ENCODE measurements at places on chromosomes 16 and 17. TPM values are rescaled to one million over a fixed set of nuclear protein-coding genes. Genes with fewer than 3 reads are reported as not detected.

PPP1R27 gene
- polyA plus RNA-seq: not detected

MT4 gene
- polyA plus RNA-seq: not detected

GUCY2D gene
- polyA plus RNA-seq: 0.15 TPM

KRTAP4-6 gene
- polyA plus RNA-seq: not detected

GRCh38 chr16:23058576-23058975 lies 90.7 kb downstream of the USP31 start:
- no peak for DNase-seq

DNA sequence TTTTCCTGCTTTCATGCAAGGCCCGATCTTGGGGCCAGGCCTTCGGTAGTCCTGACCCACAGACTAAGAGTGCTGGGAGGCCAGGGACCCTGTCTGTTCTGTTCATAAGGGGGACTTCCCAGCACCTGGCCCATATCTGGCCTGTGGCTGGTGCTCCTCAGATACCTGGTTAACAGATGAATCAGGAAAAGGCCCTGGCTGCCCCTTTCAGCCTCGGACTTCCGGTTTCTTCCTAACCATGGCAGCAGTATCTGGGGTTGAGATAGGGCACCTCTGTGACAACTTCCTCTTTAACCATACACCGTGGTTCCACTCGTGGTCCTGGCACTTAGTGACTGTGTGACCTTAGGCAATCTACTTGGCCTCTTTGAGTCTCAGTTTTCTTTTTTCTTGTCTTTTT lies 18.4 kb downstream of the PLCG2 start:
- no peak for DNase-seq

GRCh38 chr16:13269359-13269758 lies 368.0 kb downstream of the SHISA9 start:
- no peak for DNase-seq

DNA sequence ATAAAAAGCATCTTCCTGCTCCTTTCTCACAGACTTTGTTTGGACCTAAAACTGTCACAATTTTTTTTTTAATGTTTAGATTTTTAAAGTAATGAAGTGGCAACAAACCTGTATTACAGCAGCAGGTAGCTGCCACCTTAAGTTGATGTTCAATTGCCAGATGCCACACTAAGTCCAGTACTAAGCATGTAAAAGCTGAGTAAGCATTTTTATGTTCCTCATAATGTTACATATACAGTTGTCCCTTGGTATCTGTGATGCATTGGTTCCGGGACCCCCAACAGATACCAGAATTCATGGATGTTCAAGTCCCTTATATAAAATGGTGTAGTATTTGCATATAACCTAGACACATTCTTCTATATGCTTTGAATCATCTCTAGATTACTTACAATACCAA lies 45.1 kb downstream of the TNRC6A start:
- DNase-seq: no peak

DNA sequence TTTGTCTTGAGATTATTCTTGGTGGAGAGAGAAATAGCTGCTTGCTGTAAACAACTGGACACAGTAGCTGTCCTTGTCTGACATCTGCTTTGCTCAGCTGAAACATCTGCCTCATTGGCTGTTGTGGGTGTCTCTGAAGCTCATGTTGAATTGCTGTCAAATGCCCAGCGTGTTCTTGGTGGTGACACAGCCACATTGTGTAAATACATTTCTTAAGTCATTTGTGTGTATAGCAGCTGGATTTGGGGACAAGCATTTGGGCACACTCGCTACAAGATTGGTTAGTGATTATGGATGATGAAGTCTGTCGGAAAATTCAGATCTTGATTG lies 5.3 kb downstream of the FAM234A start:
- no peak for DNase-seq

- DNase-seq: no peak
Measured at GRCh38 chr16:74766729-74767128, 7.9 kb downstream of the FA2H start.

GRCh38 chr17:78979780-78980623 lies at the start of gene LGALS3BP:
Gene LGALS3BP (minus strand): TSS chr17:78979923. CDS start chr17:78977191, 2,732 bp downstream.
- peak; percentile 63 for DNase-seq

GRCh38 chr17:81593105-81593871 lies 41.1 kb upstream of the FAAP100 start:
- DNase-seq: no peak

- DNase-seq: no peak
Measured at GRCh38 chr17:50601823-50602375, 32.8 kb upstream of the ABCC3 start.

Measured in muscle of arm (tissue), 14 donors.